ENCODE measurements at places on chromosomes 13 and 19.

GRCh38 chr13:95494082-95494681 is 58.3 kb upstream of the CLDN10 start:
- DNase-seq: no peak

DNA sequence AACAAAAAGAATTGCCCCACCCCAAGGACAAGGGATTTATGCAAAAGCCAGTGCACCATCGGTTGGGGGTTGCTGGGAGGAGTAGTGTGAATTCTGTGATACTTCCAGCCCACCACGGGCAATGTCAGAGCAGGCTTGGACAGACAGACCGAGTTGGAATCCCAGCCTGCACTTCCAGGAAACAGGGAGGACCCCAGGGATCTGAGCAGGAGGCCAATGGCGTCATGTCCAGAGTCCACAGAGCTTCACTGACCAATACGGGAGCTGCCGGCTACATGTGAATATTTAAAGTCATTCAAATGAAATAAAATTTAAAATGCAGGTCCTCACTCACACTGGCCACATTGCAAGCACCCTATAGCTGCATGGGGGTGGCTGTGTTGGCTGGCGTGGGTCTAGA is 10.9 kb downstream of the ZNRF4 start:
- no peak for DNase-seq

- DNase-seq: no peak
Measured at GRCh38 chr19:1908364-1908678, 3.1 kb downstream of the ADAT3 start.

DNA sequence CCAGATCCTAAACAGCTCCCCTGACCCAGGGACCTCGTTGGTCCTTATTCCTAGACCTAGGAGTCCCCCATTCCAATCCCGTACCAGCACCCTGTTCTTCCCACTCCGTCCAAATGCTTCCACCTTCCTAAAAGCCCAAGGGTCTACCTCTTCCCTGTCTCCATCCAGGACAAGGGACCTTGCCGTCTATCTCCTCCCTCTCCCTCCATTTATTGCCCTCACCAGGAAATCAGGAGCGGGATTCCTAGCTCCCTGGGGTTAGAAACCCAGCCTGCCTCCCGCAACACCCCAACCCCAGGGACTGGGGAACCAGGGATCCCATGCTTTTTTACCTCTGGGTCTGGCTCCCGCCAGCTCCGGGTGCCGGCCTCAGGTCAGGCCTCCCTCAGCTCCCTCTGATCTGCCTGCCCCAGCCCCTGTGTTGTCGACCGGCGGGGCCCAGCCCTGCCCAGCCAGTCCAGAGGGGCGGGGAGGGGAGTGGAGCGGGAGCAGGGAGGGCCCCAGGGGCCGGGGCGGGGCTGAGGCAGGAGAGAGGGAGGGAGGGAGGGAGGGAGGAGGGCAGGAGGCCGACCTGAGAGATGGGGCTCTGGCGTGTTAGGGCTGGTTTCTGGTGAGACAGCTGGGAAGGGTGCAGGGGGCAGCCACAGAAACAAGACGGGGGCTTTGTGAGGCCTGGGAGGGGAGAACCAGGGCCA is at the start of gene B3GNT8:
Gene B3GNT8 (minus strand): TSS at position 423 of the 695 bp plus-strand sequence. CDS start 596 bp downstream, outside the sequence.
- DNase-seq: peak; percentile 47

DNA sequence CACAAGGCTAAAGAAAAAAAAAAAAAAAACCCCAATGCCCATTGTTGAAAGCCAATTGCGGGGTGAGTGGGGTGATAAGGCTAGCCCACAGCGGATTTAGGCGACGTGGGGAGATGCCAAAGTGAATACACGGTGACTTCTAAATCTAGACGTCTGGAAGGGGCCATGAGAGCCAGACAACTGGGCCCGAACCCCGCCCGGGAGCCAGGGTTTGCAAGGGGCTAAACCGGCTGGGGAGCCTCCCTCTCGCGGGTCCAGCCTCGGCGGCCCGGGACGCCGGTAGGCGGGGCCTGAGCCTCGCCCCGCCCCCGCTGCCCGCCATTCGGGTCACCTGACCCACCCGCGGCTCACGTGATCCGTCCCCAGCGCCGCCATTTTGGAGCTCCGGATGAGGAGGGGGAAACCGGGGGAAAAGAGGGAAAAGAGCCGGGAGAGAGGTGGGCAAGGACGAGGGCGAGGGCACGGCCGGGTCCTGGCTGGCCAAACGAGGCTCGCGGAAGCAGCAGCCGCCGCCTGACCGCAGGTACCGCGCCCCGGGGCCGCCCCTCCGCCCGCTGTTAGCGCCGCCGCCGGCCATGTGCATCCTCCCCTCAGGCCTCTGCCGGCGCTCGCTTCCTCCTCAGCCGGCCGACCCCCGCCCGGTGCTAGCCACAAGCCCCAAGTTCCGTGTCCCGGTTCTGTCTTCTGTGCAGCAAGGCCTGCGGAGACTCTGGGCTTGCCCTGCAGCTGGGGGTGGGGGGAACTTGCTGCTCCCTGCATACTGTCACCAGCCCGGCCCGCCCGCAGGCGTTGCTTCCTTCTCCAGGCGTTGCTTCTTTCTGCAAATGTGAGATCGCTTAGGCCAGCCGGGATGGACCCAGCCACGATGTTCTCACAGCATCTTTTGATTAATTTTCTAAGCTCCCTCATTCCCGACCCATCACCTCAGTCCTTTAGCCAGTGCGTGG is at the start of gene ZNF507:
Gene ZNF507 (plus strand): TSS at position 350 of the 947 bp plus-strand sequence. CDS start 7,221 bp downstream, outside the sequence.
- DNase-seq: peak; percentile 85

- DNase-seq: no peak
Measured at GRCh38 chr19:42497492-42498168, 30.7 kb downstream of the CEACAM1 start.

DNA sequence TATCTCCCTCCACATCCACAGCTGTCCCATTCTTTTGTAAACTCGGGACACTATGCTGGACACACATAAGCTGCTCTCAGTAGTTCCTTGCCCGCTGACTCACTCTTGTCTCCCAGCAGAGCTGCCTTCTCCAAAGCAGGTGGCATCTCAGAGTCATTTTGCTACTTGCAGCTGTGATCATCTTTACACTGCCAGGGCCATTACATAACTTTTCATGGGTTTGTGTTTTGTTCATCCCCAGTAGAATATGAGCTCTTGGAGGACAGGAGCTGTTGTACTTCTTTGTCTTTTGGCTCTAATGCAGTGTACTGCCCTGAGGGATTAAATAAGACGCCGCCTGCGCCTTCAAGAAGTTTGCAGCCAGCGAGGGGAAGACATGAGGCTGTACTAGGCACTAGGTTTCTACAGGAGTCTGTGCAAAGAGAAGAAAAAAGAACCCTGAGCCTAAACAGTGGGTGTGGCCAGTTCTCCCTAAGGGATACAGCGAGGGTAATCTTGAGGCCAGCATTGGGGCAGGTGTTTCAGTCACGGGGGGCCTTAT is 40.8 kb upstream of the GPR183 start:
- no peak for DNase-seq

- DNase-seq: no peak
Measured at GRCh38 chr13:33323801-33324510, 38.4 kb upstream of the STARD13 start.

- DNase-seq: no peak
Measured at GRCh38 chr19:45578861-45579260, 5.7 kb downstream of the OPA3 start.

- DNase-seq: no peak
Measured at GRCh38 chr13:111977179-111977506, 89.8 kb upstream of the SOX1 start.

GRCh38 chr19:49795615-49796014 is 17.5 kb downstream of the FUZ start:
- DNase-seq: no peak

DNA sequence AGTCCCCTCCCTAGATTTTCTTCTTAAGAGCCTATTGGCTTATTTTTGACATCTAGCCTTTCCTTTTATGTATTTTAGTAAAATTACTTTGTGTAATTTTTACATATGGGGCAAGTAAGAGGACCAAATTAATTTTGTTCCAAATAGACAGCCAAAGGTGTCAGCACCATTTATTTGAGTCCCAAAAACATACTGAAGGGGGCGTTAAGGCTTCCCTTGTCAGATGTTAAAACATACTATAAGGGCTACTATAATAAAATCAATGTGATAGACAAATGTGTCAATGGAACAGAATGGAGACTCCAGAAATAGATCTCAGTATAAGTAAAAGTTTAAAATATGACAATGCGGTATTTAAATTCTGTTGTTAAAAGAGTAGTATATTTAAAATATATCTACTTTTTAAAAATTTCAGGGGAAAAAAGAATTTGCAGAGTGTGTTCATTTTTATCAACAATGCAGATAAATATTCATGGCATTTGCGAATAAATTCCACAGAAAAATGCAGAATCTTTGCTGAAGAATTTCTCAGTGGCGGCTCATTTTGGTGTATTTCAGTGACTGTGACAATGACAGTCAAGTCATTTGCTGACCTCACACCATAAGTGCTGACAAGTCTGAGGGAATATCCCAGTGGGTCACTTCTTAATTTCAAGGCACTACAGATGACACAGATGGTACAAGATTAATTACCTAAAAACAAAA is 133.7 kb downstream of the MTUS2 start:
- DNase-seq: no peak

DNA sequence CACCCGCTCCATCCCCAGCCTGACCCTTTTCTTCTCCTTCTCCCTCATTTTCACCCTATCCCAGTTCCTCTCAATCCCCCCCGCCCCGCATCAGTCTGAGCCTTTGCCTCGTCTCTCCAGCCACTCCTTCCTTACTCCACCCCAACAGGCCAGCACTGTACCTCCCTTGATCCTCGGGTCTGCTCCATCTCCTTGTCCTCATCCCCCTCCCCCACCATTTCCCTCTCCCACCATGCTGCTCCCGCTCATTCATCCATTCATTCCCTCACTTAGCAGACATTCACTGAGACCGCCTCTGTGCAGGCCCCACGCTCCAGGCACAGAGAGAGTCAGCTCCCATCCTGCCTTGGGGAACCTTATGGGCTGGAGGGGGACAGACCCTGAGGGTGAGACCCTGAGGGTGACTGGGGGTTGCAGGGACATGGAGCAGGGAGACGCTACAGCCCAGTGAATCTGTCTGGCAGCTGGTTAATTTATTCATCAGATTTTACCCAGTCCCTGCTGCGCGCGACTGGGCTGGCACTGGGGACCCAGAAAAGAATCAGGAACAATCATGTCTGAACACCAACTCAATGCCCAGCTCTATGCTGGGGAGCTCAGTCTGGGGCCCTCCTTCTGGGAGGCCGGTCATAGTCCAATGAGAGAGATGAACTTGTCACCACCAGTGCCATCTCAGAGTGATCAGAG is 881 bp downstream of the ARHGAP33 start:
- DNase-seq: no peak

DNA sequence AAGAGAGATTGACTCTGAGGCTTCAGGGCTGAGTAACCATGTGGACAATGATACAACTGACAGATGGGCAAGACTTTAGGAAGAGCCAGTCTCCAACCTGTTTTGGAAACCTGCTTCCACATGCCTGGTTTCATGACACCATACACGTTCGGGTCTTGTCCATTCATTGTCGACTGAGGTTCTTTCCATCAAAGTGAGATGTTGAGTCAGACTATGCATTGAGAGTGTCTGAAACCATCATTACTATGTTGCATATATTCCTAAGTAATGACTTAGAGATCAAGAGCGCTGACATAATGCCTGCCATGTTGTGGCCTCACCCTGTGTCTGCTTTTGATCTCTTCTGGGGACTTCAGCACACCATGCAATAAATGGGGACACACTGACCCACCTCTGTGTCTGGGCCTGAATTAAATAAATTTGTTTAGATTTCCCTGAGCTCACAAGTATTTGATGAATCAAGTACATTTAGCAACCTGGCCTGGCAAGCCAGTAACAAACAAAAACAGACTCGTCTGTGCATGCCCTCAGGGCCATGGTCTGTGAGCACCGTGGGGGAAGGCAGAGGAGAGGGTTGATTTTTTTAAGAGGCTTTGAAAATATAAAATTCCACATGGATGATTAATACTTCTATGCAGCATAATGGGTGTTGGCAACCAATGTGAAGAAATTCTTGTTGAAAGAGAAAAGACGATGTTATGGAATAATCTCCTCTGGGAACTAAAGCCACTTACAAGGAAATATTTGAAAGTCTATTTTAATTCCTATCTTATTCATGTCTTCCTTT is 49.9 kb upstream of the UBAC2 start:
- DNase-seq: no peak

GRCh38 chr19:51259348-51260245 is 8.7 kb downstream of the SIGLECL1 start:
- DNase-seq: peak; percentile 45

GRCh38 chr13:31761951-31762350 is 22.6 kb downstream of the RXFP2 start:
- no peak for DNase-seq

DNA sequence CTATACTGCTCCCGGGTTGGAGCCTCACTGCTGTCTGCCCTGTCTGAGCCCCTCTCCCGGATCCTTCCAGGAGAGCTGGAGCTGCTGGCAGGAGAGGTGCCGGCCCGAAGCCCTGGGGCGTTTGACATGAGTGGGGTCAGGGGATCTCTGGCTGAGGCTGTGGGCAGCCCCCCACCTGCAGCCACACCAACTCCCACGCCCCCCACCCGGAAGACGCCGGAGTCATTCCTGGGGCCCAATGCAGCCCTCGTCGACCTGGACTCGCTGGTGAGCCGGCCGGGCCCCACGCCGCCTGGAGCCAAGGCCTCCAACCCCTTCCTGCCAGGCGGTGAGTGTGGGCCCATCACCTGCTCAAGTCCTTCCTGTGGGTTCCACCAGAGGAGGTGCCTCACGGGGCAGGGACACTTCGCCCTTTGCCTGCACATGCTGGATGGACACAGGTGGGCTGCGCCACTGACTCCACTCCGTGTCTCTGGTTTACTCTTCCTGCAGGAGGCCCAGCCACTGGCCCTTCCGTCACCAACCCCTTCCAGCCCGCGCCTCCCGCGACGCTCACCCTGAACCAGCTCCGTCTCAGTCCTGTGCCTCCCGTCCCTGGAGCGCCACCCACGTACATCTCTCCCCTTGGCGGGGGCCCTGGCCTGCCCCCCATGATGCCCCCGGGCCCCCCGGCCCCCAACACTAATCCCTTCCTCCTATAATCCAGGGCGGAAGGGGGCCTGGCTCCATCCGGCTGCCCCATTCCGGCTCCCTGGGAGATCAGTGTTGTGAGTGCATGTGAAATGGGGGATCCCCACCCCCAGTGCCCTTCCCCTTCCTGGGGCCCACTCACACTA is 19.8 kb downstream of the EPN1 start:
- DNase-seq: no peak

- no peak for DNase-seq
Measured at GRCh38 chr19:53958823-53959757, 3.6 kb upstream of the CACNG8 start.

DNA sequence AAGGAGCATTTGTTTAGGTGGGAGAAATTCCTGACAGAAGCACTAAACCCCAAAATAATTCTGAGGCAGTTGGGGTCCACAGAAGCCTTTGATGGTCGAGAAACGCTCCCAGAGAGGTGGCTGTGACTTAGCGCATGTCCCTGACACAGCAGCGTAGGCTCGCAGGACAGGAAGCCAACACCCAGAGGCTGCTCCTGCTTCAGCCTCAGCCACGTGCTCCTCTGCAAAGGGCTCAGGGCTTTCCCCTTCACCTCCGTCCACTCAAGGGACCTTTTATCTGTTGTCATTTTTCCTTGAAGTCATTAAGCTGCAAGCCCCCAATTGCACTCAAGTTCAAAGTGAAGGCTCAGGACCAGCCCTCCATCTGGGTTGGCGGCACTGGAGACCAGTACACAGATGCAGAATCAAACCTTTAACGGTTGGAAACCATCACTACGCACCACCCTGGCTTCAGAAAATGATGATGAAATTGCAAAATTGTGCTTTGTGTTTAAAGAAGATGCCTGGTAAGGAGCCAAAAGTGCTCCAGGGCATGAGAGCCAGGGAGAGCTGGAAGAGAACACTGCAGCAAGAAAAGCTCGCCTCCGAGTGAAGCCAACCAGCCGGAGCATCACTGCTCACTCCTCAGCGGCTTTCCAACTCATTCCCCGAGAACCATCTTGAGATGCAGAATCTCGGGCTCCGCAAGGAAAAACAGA is 219.6 kb downstream of the RAP2A start:
- DNase-seq: no peak

Measured in activated T-cell treated with anti-CD3 and anti-CD28 coated beads for 48 hours (primary cell).